ENCODE measurements at places on chromosomes 5 and 9. TPM values are rescaled to one million over a fixed set of nuclear protein-coding genes. Genes with fewer than 3 reads are reported as not detected.

Gene C8G
- total RNA-seq: 0.60 TPM

DNA sequence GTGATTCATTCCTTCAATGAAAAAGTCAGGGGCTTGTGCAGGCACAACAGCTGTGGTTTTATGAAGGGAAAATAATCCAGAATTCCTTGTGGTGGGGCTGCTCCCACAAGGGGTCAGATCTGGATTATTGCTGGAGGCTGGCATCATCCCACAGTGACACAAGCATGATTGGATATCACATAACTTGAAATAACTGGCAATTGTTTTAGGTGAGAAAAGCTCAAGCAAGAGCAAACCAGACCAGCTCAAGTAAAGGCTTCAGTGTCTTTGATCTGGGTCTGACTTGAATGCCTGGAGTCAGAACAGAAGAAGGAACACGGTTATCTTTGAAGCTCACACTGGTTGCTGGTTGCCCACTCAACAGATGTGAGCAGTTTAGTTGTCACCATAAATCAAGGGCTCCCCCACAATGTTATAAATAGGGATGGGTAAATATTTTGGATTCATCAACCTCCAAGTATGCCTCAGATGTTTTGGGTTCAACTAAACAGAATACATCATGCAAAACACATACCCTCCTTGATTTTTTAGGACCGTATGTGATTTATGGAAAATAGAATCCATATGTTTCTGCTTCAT lies 3.1 kb upstream of the ZNF474 start:
- DNase-seq: no peak

Gene CDK7
- 22.4 TPM for total RNA-seq

Gene STING1
- 18.7 TPM for total RNA-seq

DNA sequence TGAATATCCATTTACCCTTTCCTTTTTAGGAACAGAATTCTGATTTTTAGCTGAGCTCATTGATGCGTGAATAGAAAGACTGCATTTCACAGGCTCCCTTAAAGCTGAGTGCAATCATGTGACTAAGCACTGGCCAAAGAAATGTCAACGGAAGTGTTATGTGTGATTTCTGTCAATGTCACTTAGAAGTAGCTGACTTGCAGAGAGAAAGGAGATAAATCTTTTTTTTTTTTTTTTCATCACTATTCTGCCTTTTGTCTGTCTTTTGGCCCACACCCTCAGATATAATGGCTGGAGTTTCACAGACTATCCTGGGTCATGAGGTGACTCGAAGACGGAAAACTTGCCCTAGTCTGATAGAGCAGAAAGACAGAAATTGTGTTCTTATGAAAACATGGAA lies 39.3 kb upstream of the SLC27A6 start:
- DNase-seq: no peak

DNA sequence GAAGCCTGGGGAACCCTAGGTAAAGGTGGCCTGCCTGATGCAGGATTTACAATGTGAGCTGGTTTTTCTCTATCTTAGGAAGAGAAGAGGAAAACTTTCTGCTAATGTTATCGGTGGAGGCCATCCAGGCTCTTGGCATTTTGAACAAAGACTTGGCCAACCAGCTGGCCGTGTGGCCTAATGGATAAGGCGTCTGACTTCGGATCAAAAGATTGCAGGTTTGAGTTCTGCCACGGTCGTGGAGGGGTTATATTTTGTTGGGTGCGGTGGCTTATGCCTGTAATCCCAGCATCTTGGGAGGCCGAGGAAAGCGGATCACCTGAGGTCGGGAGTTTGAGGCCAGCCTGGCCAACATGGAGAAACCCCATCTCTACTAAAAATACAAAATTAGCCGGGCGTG lies 9.6 kb downstream of the C9orf152 start:
- no peak for DNase-seq

DNA sequence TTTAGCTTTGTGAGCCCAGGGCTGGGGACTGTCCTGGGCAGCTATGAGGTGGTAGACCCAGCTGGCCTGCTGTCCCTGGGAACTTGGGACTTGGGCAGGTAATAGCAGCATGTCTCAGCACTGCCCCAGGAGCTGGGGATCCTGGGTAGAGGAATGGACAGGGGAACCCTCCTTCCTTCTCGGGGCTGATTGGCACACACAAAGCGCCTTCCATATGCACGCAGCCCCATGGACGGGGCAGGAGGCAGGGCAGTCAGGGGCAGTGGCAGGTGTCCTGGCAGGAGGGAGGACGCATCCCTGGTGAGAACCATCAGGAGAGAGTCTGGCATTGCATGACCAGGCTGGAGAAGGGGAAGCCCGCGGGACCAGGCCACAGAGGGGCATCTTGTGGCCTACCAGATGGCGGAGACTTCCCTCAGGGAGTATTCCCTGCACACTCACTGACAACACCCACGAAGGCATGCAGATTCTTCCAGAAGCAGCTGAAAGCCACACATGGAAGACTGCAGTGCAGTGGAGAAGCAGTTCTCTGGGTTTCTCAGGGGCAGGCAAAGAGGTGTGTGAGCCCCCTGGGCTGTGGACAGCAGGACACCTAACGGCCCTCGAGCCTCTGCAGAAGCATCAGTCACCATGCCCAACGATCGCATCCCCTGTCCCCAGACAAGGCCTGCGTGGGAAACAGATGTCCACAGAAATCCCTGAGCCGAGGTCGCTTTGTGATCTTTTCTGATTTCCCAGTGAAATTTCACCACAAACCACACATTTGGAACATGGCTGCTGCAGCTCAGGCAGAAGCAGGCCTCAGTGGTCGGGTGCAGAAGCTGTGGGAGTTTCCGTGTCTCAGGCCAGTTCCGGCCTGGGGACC lies 7.0 kb upstream of the NKD2 start:
- no peak for DNase-seq

DNA sequence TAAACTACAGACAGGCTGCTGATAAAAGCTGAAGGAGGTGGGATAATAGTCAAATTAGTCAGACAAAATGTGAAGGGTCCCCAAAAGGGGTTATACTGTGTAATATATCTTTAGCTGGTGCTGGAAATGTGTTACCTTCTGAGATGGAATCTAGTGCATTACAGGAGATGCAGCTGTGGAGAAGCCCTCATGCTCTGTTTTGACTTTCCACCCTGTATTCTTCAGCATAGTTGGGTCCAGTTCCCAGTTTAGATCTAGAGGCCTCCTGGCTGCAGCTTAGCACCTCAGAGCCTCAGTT lies 122.6 kb downstream of the PAPPA start:
- DNase-seq: no peak

Gene IRX1
- under 0.01 TPM for total RNA-seq

GRCh38 chr5:155872629-155873220 lies 454.2 kb upstream of the SGCD start:
- no peak for DNase-seq

DNA sequence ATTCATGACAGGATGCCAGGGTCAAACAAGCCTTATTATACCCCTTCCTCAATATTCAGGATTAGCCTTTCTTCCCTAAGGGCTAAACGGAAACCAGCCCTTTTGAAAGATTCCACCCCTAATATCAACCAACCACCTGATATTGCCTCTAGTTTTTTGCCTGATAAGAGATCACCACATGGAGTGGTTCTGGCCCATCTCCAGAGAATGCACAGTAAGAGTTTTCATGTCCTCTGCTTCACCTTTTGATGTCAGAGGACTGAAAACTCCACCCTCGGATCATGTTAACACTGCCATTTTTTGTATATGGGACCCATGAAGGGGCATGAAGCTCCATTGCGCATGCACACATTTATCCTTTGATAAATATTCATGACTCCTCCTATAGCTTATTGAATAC lies 5.8 kb upstream of the LNPEP start:
- DNase-seq: peak; percentile 21

Gene THBS4
- total RNA-seq: 0.20 TPM

- no peak for DNase-seq
Measured at GRCh38 chr5:124825250-124825982, 79.0 kb upstream of the ZNF608 start.

DNA sequence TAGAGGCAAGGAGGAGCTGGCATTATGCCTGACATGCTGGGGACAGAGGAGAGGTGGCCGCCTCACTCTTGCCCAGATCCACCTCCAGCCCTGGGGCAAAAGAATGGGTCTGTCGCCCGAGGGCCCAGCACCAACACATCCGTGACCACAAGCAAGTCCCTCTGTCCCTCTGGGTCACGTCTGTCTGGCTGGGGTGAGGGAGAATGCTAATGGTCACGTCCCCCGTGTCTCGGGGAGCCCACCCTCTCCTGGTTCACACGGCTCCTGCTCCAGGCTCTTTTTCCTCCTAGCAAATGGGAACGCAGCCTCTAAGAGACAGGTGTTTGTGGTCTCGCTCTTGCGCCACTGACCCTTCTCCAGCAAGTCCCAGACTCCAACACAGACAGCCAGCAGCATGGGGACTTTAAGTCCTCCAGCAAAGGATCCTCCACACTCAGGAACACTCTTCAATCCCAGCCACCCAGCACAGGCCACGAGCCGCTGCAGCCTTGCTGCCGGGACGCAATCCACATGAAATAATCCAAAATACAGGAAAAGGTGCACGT lies 4.1 kb downstream of the ENG start:
- DNase-seq: no peak

Gene GABRA1
- not detected for total RNA-seq

DNA sequence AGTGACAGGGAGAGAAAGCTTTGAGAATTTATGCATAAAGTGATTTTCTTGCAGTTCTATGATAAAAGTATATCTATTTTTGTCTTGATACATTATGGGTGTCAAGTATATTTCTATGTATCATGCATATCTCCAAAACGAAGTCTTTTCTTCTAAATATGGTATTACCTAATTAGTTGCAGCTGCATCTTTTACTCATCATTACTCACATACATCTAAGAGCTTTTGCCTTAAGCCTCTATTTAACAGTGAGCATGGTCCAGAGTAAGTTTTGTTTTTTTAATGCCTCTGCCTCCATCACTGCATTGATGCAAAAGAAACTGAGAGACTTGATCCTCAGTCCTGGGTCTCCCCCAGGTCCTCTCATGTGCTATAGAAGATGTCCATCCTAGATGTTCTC lies 40.0 kb upstream of the SMC5 start:
- DNase-seq: no peak

DNA sequence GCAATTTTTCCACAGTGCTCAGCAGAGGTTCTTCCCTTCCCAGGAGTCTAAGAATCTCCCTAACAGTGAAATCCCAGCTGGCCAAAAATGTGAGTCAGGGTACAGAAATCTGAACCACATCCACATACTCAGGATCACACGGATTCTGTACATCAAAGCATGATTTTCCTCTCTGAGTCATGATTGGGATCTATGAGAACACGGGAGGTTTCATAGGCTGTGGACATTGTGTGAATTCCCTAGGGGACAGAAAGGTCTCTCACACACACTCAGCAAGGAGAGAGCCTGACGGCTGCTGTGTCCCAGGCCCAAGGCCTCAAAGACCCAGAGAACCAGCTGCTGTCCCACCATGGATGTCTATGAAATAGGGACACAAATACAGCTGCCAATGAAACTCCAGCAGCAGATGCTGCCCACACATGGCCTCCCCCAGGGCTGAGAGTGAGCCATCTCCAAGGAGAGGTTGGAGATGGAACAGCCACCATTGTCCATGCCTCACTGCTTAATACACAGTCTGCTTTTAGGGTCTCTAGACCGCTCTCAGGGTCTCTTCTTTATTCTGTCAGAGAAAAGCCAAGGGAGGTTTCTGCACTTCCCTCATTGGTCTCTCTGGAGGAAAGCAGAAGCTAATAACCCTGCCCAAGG lies 102.7 kb downstream of the ADAMTS12 start:
- no peak for DNase-seq

- DNase-seq: peak; percentile 69
Measured at GRCh38 chr9:123246534-123246933, 21.9 kb downstream of the STRBP start.

DNA sequence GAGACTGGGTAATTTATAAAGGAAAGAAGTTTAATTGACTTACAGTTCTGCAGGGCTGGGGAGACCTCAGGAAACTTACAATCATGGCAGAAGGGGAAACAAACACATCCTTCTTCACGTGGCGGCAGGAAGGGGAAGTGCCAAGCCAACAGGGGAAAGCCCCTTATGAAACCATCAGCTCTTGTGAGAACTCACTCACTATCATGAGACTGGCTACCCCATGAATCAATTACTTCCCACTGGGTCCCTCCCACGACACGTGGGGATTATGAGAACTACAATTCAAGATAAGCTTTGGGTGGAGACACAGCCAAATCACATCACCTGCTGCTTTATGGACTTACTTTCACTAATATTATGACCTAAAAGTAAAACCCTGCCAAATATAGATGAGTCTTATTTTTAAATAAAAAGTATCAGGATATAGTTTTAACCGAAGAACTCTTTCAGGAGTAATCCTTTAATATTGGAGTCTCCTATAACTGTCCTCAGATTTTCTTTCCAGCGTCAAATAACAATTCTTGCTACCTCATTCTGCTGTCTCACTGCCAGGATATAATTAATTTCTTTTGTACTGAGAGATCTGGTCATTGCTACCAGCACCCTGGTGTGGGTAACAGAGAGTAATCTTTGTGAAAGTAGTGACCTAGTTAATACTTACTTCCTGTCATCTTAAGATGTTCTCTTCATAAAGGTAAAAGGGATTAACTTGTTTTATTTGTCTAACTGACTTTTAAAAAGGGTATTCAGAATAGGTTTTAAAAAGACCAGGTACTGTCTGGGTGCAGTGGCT lies 68.6 kb downstream of the NLN start:
- peak; percentile 41 for DNase-seq

DNA sequence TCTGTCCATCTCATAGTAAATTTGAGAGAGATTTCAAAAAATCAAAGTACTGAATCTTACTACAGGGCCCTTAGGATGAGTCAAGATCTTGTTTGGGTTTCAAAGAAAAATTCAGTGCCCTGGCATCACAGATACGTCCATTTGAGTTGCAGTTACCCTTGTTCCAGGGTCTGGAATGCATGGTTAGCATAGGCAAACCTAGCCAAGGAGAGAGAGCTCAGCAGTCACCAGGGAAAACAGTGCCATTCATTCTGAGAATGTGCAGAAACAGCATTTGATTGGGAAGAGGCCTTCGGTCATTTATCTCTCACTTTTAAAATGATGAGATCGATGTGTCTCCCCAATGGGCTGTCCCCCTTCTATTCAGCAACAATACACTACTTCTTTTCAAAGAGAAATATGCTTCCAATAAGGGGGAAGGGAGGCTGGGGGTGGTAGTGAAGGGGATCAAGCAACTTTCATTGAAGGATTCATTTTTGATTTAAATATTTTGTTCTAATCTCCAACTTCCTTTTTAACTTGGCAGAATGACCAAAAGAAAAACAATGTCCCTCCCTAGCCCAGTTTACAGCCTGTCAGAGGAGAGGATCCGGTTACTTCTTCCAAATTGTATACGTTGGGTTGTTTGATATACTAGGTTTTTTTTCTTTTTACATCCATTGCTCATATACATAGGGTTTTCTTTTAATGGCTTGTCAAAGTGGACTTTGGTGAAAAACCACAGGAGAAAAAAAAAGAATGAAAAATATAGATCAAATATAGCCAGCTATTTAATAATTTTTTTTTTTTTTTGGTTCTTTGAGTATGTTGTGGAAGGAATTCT lies 491.1 kb downstream of the CCDC171 start:
- DNase-seq: no peak
